Skin of body (tissue), 3 donors: ENCODE measurements at places on chromosomes 7 and 10. TPM values are rescaled to one million over a fixed set of nuclear protein-coding genes. Genes with fewer than 3 reads are reported as not detected.

GBX1 gene
- total RNA-seq = 0.30 TPM

FAM131B gene
- 0.59 TPM for total RNA-seq

OR6V1 gene
- not detected for total RNA-seq

BTBD16 gene
- 1.3 TPM for total RNA-seq

C10orf90 gene
- 1.2 TPM for total RNA-seq

PRLHR gene
- total RNA-seq = under 0.01 TPM

SCIN gene
- 0.99 TPM for total RNA-seq

CALML5 gene
- 133 TPM for total RNA-seq

INPP5F gene
- 23.3 TPM for total RNA-seq

MRLN gene
- total RNA-seq = 15.7 TPM

GDF10 gene
- total RNA-seq = 2.1 TPM

IFIT5 gene
- 11.9 TPM for total RNA-seq

PTPRZ1 gene
- total RNA-seq = 47.6 TPM

ERVW-1 gene
- 0.20 TPM for total RNA-seq

STX1A gene
- 8.5 TPM for total RNA-seq

HTR5A gene
- not detected for total RNA-seq

ZNF316 gene
- total RNA-seq = 13.4 TPM

PDE1C gene
- total RNA-seq = 1.2 TPM

ATG9B gene
- 15.4 TPM for total RNA-seq

CELF2 gene
- 29.3 TPM for total RNA-seq

PIP gene
- total RNA-seq = not detected

NAPEPLD gene
- total RNA-seq = 18.9 TPM

TAS2R41 gene
- total RNA-seq = not detected

BMPER gene
- total RNA-seq = 13.3 TPM

AKR1C4 gene
- not detected for total RNA-seq

TFPI2 gene
- total RNA-seq = 0.89 TPM

GDF2 gene
- not detected for total RNA-seq

ADGRA1 gene
- 0.10 TPM for total RNA-seq
